CD4-positive, alpha-beta T cell treated with Interleukin-6 at 100 ng/mL for 8 hours (primary cell): ENCODE measurements at places on chromosomes 5 and 9.

DNA sequence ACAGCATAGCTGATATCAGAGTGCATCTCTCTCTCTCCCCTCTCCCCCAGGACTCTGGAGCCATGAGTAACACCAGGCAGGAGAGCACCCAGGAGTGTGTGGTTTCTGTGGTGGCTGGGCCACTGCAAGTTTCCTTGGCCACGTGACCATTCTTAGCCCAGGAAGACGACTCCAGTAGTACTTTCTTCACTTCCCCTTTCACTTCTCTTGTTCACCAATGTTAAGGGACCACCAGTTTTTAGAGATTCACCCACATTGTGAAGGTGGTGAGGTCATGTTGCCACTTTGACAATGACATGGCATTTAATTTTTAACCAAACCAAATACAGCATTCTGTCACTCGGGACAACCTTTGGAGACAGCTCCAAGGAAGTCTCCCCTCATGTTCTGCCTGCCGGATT is 17.9 kb upstream of the DAPK1 start:
- DNase-seq: no peak

DNA sequence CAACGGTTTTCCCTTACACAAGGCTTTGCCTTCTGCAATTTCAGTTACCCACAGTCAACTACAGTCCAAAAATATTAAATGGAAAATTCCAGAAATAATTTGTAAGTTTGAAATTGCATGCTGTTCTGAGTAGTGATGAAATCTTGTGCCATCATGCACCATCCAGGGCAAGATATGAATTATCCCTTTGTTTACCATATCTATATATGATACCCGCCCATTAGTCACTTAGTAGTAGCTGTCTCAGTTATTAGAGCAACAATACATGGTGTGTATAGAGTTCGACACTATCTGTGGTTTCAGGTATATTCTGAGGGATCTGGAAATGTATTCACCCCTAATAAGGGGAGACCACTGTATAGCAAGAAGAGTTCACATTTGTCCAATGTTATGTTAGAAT is 29.4 kb downstream of the ERBIN start:
- DNase-seq: no peak

DNA sequence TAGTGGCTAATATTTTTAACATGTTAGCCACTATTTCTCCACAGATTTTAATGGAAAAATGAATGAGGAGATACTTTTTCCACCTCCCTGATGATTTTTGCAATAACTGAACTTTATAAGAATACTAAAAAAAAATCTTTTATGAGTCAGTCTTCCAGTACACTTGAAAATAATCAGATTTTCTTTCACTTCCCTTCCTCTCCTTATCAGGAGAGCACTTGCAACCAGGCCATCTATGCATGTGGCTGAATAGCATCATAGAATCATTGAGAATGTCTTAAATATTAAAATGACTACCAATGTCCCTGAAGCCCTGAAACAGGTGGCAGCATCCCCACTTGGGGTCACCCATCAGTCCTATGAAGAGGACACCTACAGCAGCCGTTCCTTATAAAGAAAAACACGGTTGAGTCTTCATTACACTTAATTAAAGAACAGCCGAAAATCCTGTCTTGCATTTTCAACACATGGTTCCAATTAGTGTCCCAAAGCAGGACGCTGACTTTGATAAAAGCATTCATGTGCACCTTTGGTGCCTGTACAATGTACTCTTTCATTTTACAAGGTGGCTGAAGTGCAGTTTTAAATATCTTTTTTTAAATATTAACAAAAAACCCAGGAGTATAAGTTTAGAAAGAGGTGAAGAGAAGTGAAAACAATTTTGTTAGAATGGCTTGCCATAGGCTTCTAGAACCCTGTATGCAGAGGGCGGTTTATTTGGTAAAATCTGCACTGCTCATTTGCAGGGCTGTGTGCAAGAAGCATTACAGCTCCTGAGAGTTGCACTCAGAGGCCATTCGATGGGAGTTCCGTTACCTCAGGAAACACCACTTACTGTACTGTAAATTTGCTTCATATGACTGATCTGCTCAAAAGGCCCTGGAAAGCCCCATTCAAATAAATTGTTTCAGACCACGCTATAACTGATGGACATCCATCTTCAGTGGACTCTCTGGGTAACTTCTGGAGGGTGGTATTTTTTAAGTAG is 106.9 kb upstream of the VCAN start:
- no peak for DNase-seq

GRCh38 chr9:125752070-125752628 is 5.0 kb downstream of the PBX3 start:
- DNase-seq: no peak

- DNase-seq: no peak
These were observed 987 bp downstream of the RAB24 start for GRCh38 chr5:177302354-177303110.

- DNase-seq: no peak
These were observed 35.2 kb downstream of the SH3PXD2B start for GRCh38 chr5:172418862-172419814.

DNA sequence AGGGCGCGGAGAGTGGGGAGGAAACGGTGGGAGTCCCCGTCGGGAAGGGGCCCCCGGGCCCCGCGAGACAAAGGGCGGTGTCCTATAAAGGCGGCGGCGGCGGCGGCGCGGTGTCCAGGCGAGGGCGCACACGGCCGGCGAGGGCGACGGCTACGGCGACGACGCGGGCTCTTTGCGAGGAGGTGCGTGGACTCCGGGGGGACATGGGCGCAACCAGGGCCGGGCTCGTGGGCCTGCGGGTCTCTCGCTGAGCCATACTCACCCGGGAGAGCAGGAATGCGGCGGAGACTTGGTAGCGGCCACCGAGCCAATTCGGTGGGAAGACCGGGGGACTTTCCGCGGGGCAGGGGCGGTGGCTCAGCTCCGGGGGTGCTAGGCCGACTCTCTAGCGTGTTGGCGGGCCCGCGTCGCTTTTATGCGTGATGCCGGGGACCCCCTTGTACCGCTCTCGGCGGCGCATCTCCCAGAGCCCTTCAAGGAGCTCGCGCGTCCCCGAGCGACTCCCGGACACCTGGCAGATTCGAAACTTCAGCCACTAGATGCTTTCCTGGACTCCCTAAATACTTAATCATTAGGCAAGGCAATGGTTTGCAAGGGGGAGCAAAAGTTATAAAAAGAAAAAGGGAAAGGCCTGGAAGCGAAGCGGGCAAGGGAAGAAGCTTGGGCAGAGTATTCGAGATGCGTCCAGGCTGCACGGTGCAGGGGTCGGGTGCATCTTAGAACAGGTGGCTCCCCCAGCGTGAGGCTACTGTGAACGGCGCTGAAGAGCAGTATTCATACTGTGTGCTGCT is 5.9 kb upstream of the TAL2 start:
- DNase-seq: no peak

DNA sequence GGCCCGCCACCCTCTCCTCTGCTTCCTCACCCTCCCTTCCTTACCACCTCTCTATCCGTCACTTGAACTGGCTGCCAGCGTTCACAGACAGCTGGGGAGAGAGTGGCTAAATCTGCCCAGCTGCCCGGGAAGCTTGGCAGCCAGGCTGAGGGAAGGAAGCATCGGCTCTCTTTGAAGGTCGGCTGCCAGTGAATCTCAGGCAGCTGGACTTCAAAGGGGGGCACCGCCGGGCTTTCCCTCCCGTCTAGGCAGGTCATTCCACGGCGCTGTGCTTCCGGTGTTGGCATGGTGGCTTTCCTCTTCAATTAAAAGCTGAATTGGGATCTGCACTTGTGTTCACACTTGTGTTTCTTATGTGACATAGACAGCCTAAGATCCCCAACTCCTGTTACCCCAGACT is 174.0 kb downstream of the GDNF start:
- no peak for DNase-seq

DNA sequence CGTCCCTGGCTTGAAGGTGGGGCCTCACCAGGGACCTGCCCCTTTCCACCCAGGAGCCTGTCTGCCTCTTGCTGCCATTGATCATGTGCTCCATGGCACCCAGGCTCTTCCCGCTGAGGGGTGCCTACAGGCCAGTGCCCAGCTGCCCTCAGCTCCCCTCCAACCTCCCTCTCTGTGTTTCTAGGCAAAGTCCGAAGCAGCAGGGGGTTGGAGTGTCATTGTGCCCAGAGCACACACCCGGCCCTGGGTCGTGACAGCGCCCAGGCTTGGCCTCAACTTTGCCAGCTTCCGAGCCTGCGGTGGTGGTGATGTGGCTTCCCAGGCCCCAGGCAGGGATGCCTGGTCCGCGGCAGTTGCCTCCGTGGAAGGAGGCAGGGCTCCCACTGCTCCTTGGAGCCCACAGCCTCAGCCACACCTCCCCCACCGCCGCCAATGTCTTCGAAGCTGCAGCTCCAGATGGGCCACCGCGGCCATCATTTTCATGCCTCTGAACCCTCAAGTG is 52.4 kb downstream of the GTF3C4 start:
- no peak for DNase-seq

DNA sequence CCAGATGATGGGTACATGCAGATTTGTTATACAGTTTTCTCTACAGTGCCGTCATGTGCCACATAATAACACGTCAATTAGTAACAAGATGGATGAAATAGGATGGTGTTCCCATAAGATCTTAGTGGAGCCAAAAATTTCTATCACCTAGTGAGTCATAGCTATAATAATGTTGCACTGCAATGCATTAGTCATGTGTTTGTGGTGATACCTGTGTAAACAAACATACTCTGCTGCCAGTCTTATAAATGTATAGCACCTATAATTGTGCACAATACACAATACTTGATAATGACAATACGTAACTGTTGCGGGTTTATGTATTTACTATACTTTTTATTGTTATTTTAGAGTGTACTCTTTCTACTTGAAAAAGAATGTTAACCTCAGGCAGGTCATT is 865.4 kb downstream of the MAT2B start:
- DNase-seq: no peak

- no peak for DNase-seq
These were observed 10.9 kb downstream of the IGIP start for GRCh38 chr5:140136624-140137023.

- DNase-seq: no peak
These were observed 36.3 kb upstream of the CRB2 start for GRCh38 chr9:123319541-123320339.

GRCh38 chr9:97411440-97411788 is 482 bp upstream of the TDRD7 start:
- DNase-seq: no peak

GRCh38 chr5:158301186-158301585 is 442.2 kb upstream of the CLINT1 start:
- DNase-seq: no peak

- DNase-seq: no peak
These were observed 77.8 kb upstream of the RAPGEF1 start for GRCh38 chr9:131817627-131818026.

GRCh38 chr5:110179321-110179720 is 489.6 kb downstream of the MAN2A1 start:
- DNase-seq: no peak

GRCh38 chr9:71285191-71285656 is 163.8 kb upstream of the TRPM3 start:
- peak; percentile 39 for DNase-seq

DNA sequence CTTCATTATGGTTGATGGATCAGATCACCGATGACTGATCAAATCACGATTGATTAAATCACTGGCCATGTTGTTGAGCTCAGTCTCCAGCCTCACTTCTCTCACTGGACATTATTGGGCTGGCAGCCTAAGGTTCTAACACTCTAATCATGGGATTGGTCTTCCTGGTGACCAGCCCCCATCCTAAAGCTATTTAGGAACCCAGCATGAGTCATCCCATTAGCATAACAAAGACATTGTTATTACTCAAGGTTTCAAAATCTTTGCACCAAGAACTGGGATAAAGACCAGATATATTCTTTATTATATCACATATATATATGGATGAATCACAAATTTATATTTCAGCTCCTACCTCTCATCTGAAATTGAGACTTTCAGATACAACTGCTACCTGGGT is 272.1 kb upstream of the IL12B start:
- no peak for DNase-seq

DNA sequence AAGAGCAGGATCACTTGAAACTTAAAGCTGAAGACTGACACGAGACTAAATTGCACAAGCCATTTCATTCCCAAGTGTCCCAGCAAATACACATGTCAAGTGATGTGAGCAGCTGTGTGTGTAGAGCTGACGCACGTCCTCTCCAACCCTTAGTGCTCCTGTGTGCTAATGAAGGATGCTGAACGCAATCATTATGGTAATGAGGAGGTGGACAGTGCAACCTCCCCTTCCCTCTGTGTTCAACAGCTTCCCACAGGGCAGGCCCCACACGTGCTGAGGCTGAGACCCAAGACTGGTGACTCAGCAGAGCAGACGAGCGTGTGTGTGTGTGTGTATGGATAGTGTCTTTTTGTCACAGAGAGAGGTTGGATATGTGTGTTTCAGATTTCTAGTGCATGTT is 702.1 kb downstream of the SEMA5A start:
- DNase-seq: no peak

- DNase-seq: no peak
These were observed 29.2 kb downstream of the NKD2 start for GRCh38 chr5:1037671-1038416.

- no peak for DNase-seq
These were observed 174.1 kb downstream of the PRELID2 start for GRCh38 chr5:145660897-145661640.

GRCh38 chr9:110847671-110848070 is 179.1 kb downstream of the MUSK start:
- no peak for DNase-seq
